Stimulated activated CD4-positive, alpha-beta T cell treated with anti-CD3 and anti-CD28 coated beads, Interleukin-1b, Interleukin-23, amount 100 ng/mL, for 4 hours (primary cell): ENCODE measurements at places on chromosomes 5 and 9.

DNA sequence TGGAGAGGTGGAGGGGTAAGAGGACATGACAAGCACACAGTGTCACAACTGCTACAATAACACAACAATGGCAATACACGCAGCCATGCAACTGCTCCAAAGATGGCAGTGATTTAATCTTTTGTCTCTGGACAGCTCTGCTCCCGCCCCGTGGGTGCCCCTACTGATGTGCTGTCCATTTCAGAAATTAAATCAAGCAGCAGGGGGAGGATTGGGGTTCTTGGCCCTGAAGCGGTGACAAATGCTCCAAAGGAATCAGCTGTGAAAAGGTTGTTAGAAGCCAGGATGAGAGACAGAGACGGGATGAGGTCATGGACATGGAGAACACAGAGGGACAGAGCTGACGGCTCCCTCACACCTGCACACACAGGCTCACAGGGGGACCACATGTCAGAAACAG lies 22.6 kb downstream of the CNTFR start:
- DNase-seq, result no peak

- DNase-seq, result no peak
Measured at GRCh38 chr5:22926574-22926973, 73.4 kb upstream of the CDH12 start.

- no peak for DNase-seq
Measured at GRCh38 chr5:100595812-100596173, 60.6 kb downstream of the FAM174A start.

- no peak for DNase-seq
Measured at GRCh38 chr9:92770360-92770995, 5.8 kb upstream of the BICD2 start.

- no peak for DNase-seq
Measured at GRCh38 chr5:129554134-129554904, 94.2 kb downstream of the ADAMTS19 start.

- no peak for DNase-seq
Measured at GRCh38 chr5:16934123-16934522, 2.0 kb downstream of the MYO10 start.
